ENCODE measurements at places on chromosomes 16 and 17.

DNA sequence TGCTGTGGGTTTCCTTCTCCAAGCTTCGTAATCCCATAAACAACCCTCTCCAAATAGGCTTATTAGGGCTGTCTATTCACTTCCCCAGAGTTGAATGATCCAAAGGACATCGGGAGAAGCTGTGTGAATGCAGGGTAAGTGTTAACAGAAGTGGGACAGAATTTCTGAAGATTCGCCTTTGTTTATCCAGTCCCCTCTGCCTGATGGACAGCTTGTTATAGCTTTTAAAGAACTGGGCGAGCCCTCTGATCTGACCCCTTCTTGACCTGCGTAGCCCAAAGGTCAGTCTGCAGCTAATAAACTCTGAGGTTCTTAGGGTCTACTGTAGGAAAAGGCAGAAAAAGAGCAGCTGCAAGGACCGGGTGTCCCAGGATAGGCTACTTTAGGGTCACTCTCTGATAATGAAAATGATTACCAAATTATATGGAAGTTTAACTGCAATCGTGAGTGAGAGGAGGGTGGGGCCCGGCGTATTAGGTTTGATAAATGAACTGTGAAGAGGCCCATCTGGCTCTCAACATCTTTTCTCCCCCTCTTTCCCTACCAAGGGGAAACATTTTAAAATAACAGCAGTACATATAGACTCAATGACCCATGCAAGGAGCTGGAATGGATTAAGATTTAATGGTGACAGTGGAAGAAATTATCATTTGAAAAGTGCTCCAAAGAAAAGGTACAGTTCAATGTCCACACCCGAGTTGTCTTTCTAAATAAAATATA lies 233.4 kb downstream of the FTO start:
- DNase-seq, result no peak

- DNase-seq, result no peak
Measured at GRCh38 chr17:19013806-19014627, 9.5 kb upstream of the FAM83G start.

DNA sequence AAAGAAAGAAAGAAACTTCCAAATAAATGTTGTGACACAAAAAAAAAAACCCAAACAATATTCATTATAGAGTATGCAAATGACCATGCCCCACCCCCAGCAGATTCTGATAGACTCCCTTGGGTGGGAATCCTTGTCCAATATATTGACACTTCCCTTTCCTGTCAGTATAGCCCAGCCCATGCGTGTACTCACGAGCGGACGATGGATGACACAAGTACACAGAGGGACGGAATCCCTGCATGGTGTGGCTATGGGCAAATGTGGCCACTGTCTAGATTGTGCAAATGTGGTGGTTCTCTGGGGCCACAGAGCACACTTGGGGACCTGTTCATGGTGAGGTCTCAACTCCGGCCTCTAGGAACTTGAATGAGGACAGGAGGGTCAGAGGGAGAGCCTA lies 3.1 kb downstream of the RAB37 start:
- no peak for DNase-seq

GRCh38 chr17:46876353-46876887 lies 25.0 kb downstream of the WNT9B start:
- DNase-seq, result no peak
